HepG2 (cell line): ENCODE measurements at places on chromosomes 6 and 20. TPM values are rescaled to one million over a fixed set of nuclear protein-coding genes. Genes with fewer than 3 reads are reported as not detected.
A peak's percentile ranks its signal among the peaks of the same experiment; 100 is the strongest.

CHRNA4 gene
- polyA plus RNA-seq = not detected in 2 replicates

DNA sequence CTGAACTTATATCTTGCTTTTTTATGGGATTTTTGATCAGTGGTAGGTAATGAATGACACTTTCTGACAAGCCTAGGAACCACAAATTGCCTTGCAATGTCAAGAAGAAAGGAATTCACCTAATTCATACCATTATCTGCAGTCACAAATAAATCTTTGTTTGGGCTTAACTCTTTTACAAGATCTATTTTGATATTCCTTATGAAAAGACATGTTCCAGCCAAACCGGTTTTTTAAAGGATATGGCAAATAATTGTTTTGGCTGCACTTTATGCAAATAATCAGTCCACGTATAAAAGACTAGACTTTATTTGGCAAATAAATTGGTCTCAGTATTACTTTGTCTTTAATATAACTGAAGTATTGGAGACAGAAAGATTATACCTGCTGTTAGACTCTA lies 771.7 kb upstream of the ADGRB3 start:
- H3K4me1 ChIP-seq = no peaks in the 10 kb centered on the region
- H3K4me3 ChIP-seq = no peak overlapping the region
- H3K27me3 ChIP-seq = no peaks in the 10 kb centered on the region

LRRC73 gene
- 0.08 and 0.12 TPM in 2 replicates for polyA plus RNA-seq

POPDC3 gene
- polyA plus RNA-seq = 0.18 TPM in 1 of 2 replicates, not detected in the other

SLC4A11 gene
- 24.7 and 27.0 TPM in 2 replicates for polyA plus RNA-seq

NRN1 gene
- polyA plus RNA-seq = 0.04 and 0.11 TPM in 2 replicates

C20orf202 gene
- 0.91 and 1.2 TPM in 2 replicates for polyA plus RNA-seq

LY6G6F gene
- not detected in 2 replicates for polyA plus RNA-seq

- no peak for DNase-seq
- H3K27ac ChIP-seq = no peak overlapping the region
- no peak overlapping the region for H3K4me3 ChIP-seq
- no peaks in the 10 kb centered on the region for H3K36me3 ChIP-seq
- peaks cover 50% of the 10 kb centered on the region for H3K4me1 ChIP-seq
Measured at GRCh38 chr20:64224351-64225170, 31.0 kb upstream of the PCMTD2 start.

PET117 gene
- 20.3 and 22.2 TPM in 2 replicates for polyA plus RNA-seq

DNA sequence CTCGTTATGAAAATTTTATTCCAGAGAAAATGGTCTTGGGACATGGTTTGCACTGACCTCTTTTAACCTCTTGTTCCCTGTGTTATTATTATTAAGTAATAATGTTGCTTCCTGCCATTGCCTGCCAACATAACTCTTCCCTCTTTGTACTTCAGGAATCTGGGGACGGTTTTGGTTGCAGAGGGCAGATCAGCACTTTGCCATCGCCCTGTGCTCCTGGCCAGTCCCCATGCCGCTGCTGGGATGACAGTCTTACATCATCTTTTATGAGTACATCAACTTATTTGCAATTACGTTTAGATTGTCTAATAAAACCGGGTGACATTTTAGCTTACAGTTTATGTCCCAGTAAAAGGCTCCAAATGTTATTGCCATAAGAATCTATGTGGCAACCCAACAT lies 157.2 kb downstream of the CDH26 start:
- no peaks in the 10 kb centered on the region for H3K36me3 ChIP-seq
- H3K27ac ChIP-seq = no peak overlapping the region
- H3K27me3 ChIP-seq = no peaks in the 10 kb centered on the region
- H3K4me3 ChIP-seq = no peak overlapping the region
- no peak for DNase-seq
- H3K4me1 ChIP-seq = no peaks in the 10 kb centered on the region

- H3K36me3 ChIP-seq = no peaks in the 10 kb centered on the region
- H3K4me3 ChIP-seq = no peak overlapping the region
- no peak overlapping the region for H3K27ac ChIP-seq
- H3K4me1 ChIP-seq = no peaks in the 10 kb centered on the region
Measured at GRCh38 chr20:56826705-56827665, 197.9 kb downstream of the TFAP2C start.

DNA sequence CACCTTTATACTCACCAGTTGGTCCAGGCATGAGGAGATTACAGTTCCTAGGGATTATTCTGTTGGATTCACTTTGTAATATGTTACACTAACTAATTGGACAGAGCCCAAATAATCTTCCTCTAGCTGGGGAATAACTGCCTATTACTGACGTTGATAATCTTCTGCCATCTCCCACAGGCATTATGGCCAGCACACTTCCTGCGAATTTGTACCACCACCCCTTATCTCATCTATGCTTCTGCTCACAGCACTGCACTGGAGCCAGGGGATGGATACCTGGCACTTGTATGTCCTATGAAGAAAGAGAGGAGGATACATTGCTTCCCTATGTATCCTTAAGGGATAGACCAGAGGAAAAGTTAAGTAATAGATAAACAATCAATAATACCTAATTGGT lies 494.8 kb upstream of the MAN1A1 start:
- H3K27ac ChIP-seq = no peak overlapping the region
- no peaks in the 10 kb centered on the region for H3K27me3 ChIP-seq
- H3K4me1 ChIP-seq = no peaks in the 10 kb centered on the region

DNA sequence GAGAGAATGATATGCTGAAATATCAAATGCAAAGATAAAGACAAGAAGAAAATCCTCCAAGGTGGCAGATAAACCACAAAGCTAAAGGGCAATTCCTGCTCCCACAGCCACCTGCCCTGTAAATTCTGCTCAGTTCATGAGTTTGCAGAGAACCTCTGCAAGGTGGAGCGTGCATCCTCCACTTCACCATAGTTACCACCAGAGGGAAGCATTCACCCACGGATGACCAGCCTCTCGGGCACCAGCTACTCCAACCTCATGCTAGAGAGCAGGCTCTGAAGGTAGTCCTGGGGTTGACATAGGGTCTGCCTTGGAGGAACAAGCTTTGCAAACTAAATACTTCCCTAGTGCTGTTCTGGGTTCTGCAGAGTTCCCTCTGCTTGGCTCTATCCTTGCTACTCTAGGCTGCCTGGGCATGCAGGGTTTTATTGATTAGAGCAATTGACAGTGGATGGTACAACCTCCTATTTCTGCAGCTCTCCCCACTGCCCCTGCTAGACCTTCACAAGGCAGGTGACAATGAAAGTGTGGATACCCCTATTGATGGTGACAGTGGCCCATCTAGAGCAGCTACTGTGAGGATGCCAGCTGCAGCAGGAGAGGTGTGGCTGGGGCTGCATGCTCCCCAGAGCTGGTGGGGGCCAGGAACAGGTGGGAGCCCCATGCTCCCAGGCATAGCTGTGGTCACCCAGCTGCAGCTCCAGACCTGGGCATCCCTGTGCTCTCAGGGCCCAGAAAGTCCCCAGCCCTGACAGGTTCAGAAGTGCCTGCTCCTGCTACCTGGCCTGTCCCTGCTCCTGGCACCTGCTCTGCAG lies 51.1 kb downstream of the GGTLC1 start:
- no peak overlapping the region for H3K27ac ChIP-seq
- no peak overlapping the region for H3K4me3 ChIP-seq
- H3K4me1 ChIP-seq = no peaks in the 10 kb centered on the region

DNA sequence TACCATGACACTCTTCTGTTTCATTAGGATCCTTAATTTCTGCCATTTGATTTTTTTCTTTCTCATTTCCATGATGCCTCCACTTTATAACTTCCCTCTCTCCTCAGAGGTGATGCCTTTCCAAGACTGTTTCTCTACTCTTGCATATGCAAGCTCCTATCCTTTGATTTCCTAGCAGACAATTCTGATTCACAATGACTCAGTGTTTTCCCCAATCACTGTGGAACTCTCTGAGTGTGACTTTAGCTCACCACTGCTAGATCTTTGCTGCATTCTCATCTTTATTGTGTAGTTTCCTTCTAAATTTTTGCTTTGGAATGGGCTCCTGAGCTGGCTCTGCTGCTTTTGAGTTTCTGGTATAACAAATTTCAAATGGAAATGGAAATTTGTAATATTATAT lies 184.9 kb downstream of the TINAG start:
- H3K27ac ChIP-seq = no peak overlapping the region
- H3K4me1 ChIP-seq = no peaks in the 10 kb centered on the region
- DNase-seq = no peak
- no peaks in the 10 kb centered on the region for H3K27me3 ChIP-seq
- H3K4me3 ChIP-seq = no peak overlapping the region

DNA sequence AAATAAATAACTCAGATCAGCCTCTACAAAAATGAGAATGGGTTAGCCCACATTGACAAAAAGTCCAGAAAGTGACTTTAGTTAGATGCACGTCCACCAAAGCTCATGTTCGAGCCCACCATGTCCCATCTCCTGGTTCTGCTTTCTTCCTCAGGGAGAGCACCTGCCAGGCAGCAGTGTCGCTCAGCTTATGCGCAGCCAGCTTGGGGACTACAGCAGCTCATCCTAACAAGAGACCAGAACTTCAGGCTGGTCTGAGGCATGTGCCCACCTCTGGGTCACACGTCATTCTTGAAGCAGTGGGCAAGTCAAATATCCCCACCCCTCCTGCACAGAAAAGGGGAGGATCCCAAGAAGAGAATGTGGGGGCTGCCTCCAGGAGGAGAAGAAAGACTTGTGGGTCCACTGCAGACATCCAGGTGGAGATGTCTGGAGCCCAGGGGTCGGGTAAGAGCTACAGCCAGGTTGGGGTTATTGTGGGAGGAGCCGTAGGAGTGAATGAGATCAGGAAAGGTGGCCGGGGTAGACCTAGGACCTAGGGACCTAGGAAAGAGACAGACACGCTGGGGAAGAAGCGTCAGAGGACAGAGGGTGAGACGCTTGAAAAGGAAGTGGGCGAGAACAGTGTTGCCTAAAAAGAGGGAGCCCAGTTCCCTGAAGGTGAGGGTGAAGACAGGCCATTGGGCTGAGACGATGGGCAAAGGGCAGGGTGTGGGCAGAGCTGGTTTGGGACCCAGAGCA lies 52.5 kb downstream of the SSR1 start:
- peaks cover 58% of the 10 kb centered on the region for H3K4me1 ChIP-seq
- DNase-seq = no peak
- H3K27ac ChIP-seq = peak overlapping the region; percentile 62
- no peaks in the 10 kb centered on the region; the same call in 2 of the 3 replicates for H3K27me3 ChIP-seq
- H3K4me3 ChIP-seq = peak overlapping the region; percentile 87

GRCh38 chr20:6766433-6766832 lies 1.1 kb upstream of the BMP2 start:
- peaks cover 11% of the 10 kb centered on the region; the same call in 1 of the 2 replicates for H3K27me3 ChIP-seq
- no peaks in the 10 kb centered on the region for H3K4me1 ChIP-seq
- H3K36me3 ChIP-seq = no peaks in the 10 kb centered on the region
- peak overlapping the region; percentile 45; the same call in 1 of the 2 replicates for H3K4me3 ChIP-seq

DNA sequence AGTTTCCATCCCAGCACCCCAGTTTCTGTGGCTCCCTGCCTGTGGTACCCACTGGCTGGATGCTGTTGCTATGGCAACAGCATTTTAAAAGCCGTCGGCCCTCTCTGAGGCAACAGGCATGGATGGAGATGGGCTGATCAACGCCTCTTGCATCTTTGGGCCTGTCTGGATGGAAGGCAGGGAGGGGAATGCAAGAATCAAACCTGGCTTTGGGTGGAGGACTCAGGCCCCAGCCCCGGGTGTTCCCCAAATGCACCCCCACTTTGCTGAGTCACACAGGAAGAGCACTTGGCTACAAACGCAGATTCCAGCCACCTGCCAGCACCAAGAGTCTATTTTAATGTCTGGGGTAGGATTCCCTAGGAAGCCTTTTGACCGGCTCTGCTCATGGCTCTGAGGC lies 45.7 kb upstream of the TGM2 start:
- no peaks in the 10 kb centered on the region for H3K36me3 ChIP-seq
- H3K4me3 ChIP-seq = no peak overlapping the region
- H3K27me3 ChIP-seq = peaks cover 29% of the 10 kb centered on the region; the same call in 2 of the 3 replicates
- H3K4me1 ChIP-seq = no peaks in the 10 kb centered on the region

DNA sequence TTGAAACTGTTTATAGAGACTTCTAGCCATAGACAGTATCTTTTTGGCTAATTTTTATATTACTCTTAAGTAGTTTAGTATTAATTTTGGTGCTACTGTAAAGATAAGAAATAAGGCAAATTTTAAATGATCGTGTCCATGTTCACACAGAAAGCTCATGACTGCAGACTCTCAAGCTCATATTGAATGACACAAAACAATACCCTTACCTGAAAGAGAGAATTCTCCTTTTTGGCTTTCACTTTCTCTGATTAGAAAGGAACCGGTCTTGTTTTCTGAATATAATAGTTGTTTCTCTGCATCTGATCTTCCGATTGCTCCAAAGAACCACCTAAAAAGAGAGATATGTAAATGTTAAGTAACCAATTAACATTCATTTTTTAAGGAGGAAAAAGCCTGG lies 57.0 kb downstream of the FRK start:
- DNase-seq = no peak
- no peaks in the 10 kb centered on the region for H3K27me3 ChIP-seq
- H3K36me3 ChIP-seq = peaks cover 16% of the 10 kb centered on the region; the same call in 1 of the 3 replicates
- no peak overlapping the region for H3K27ac ChIP-seq
- H3K4me3 ChIP-seq = no peak overlapping the region
- H3K4me1 ChIP-seq = peaks cover 5% of the 10 kb centered on the region

DNA sequence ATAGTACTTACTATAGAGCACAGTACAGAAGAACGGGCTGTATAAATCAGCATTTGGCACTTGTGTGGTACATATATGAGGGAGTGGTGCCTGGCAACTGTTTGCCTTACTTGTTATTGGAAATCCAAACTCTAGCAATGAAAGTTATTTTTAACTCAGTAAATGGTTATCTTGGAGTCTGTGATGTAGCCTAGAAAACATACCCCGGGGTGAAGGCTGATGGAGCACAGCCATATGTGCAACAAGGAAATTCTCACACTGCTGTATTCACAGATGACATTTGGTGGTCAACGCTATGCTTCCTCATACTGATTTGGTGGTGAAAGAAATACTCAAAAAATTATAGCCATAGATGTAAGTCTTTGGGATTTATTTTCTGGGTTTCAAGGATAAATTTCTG lies 807.5 kb upstream of the FLRT3 start:
- H3K27me3 ChIP-seq = no peaks in the 10 kb centered on the region
- DNase-seq = no peak
- H3K27ac ChIP-seq = no peak overlapping the region
- no peaks in the 10 kb centered on the region for H3K4me1 ChIP-seq
- H3K36me3 ChIP-seq = no peaks in the 10 kb centered on the region
- no peak overlapping the region for H3K4me3 ChIP-seq

BCAS4 gene
- 7.9 and 8.0 TPM in 2 replicates for polyA plus RNA-seq

- no peak overlapping the region for H3K4me3 ChIP-seq
- DNase-seq = peak; percentile 38
- H3K27me3 ChIP-seq = no peaks in the 10 kb centered on the region
- H3K27ac ChIP-seq = peak overlapping the region; percentile 88
Measured at GRCh38 chr6:7159790-7160525, 52.2 kb downstream of the RREB1 start.

- no peaks in the 10 kb centered on the region for H3K27me3 ChIP-seq
- no peak for DNase-seq
- H3K27ac ChIP-seq = no peak overlapping the region
- no peaks in the 10 kb centered on the region for H3K4me1 ChIP-seq
Measured at GRCh38 chr6:39366931-39367618, 44.6 kb upstream of the KCNK16 start.

IL20RA gene
- polyA plus RNA-seq = not detected in 2 replicates

GRCh38 chr6:42383421-42384205 lies 68.1 kb downstream of the TRERF1 start:
- H3K4me3 ChIP-seq = no peak overlapping the region
- no peak for DNase-seq
- no peak overlapping the region for H3K27ac ChIP-seq
- H3K36me3 ChIP-seq = no peaks in the 10 kb centered on the region
- H3K27me3 ChIP-seq = peaks cover 4% of the 10 kb centered on the region; the same call in 1 of the 2 replicates
- no peaks in the 10 kb centered on the region for H3K4me1 ChIP-seq

GPLD1 gene
- polyA plus RNA-seq = 6.0 and 6.2 TPM in 2 replicates

- no peak overlapping the region for H3K27ac ChIP-seq
- no peak overlapping the region for H3K4me3 ChIP-seq
- H3K4me1 ChIP-seq = no peaks in the 10 kb centered on the region
- no peaks in the 10 kb centered on the region for H3K36me3 ChIP-seq
Measured at GRCh38 chr6:132289756-132290155, 111.5 kb downstream of the MOXD1 start.
